ENCODE measurements at places on chromosomes 3 and 15. TPM values are rescaled to one million over a fixed set of nuclear protein-coding genes. Genes with fewer than 3 reads are reported as not detected.

- DNase-seq, result no peak
These were observed 164.8 kb downstream of the SYNPR start for GRCh38 chr3:63442918-63443317.

ALS2CL gene
- total RNA-seq, result 6.0 TPM

DNA sequence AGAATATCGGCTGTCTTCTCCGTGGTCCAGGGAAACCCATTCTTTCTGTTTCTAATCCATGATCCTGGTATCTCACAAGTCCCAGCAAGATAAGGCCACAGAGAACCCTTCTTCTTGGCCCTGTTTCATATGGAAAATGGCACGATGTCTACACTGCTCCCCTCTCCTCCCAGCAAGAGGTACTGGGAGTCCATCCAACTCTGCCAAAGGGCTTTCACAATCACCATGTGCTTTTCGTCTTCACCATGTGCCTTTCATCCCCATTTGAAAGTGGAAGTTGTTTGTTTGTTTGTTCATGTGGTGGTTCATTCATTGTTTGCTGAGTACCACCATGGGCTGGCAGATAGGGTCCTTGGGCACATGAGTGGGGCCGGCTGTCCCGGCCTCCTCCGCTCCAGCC, 5.5 kb downstream of the ITIH3 start:
- DNase-seq, result no peak

- no peak for DNase-seq
These were observed 46.1 kb downstream of the RFTN1 start for GRCh38 chr3:16467393-16467792.

- DNase-seq, result no peak
These were observed 10.4 kb downstream of the WDR82 start for GRCh38 chr3:52268036-52268435.

GRCh38 chr3:14124223-14124614, 451 bp downstream of the CHCHD4 start:
- DNase-seq, result no peak

C2CD4A gene
- total RNA-seq, result not detected

C3orf80 gene
- 0.23 TPM for total RNA-seq

FEZF2 gene
- not detected for total RNA-seq

GRCh38 chr3:62771331-62772072, 103.7 kb downstream of the CADPS start:
- no peak for DNase-seq

GRCh38 chr3:172057624-172058327, 18.4 kb downstream of the FNDC3B start:
- no peak for DNase-seq

APOD gene
- 45.6 TPM for total RNA-seq

STRA6 gene
- total RNA-seq, result 0.69 TPM

HIGD2B gene
- not detected for total RNA-seq

DNA sequence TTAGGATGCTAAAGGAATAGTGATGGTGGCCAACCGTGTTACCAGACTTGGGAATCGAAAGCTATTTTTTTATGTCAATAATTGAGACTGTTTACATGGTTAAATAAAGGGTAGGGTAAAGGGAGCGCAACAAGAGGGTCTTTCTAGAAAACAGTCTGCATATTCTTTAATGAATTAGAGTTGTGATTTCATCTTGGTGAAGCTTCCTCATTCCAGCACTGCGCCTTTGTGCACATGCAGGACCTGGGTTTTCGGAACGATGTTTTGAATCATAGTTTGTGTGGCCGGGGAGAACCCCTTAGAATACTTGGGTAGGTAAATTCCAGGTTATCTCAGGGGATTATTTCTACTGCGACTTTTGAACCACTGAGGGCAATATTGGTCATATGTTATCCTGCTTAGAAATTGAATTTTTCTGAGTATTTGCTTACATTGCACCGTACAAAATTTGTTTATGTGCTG, 1.3 kb downstream of the PIK3CA start:
- DNase-seq, result no peak

GRCh38 chr3:13480340-13481318, 523 bp downstream of the HDAC11 start:
- DNase-seq, result peak; percentile 42

DNA sequence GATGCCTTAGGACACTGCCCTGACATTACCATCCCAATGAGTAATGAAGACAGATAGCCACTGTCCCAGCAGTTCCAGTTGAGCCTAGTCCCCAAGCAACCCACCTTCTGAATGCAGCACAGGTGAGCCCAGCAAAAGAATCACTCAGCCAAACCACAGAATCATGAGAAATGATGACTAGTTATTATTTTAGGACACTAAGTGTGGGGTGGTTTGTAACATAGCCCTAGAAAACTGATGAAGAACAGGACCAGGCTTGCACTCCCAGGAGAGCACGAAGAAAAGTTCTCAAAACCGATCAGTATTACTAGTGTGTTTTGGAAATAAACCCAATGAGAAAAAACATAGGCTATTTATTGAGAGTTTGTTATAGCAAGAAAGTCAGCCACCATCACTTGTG, 129.6 kb upstream of the CNTN6 start:
- no peak for DNase-seq

- DNase-seq, result no peak
These were observed 79.2 kb downstream of the P3H2 start for GRCh38 chr3:190041333-190042041.

GRCh38 chr15:40246496-40247280, 7.8 kb downstream of the PAK6 start:
- peak; percentile 7 for DNase-seq

GRCh38 chr3:61173676-61174075, 77.6 kb downstream of the FHIT start:
- DNase-seq, result no peak

- no peak for DNase-seq
These were observed 80.0 kb downstream of the AAGAB start for GRCh38 chr15:67174446-67174845.

FBXO40 gene
- total RNA-seq, result 0.32 TPM

DNA sequence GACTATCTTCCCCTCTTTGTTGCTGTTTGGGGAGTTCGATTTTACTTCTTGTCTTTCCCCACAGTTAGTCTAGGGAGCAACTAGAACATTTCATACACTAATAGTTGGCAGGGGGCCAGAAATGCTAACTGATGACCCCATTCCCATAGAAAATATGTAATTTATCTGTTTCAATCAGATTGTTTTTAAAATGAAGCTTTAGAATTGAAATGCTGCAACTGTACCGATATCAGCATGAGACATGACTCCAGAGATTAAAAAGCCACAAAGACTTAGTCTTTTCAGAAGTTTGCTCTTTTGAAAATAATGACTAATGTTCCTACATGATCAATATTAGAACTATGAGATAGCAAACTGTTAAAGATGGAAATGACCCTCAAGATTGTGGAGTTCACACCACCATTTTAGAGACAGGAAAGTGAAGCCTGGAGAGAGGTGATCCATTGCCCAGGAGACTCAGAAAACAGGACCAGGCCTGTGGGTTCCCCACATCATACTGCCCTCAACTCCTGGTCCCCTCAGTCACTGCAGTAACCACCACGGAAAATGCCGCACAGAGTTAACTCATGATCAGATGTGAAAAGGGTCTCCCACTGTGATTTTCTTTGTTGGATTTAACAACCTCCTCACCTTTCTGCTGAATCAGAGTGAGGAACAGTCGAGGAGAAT, 130.3 kb downstream of the CHDH start:
- DNase-seq, result no peak

Measured in ovary (tissue), 10 donors.